ENCODE measurements at places on chromosomes 2 and 18. TPM values are rescaled to one million over a fixed set of nuclear protein-coding genes. Genes with fewer than 3 reads are reported as not detected.

The CNDP1 gene
- not detected for total RNA-seq

The TSHZ1 gene
- total RNA-seq = 10.8 TPM

The STRADB gene
- total RNA-seq = 19.8 TPM

The LIMS4 gene
- not detected for total RNA-seq

The CHRNA1 gene
- total RNA-seq = not detected

- peaks cover 21% of the 10 kb centered on the region for H3K27me3 ChIP-seq
- H3K36me3 ChIP-seq = no peaks in the 10 kb centered on the region
- H3K4me1 ChIP-seq = no peaks in the 10 kb centered on the region
- no peak overlapping the region for H3K4me3 ChIP-seq
- H3K27ac ChIP-seq = no peak overlapping the region
- no peak for DNase-seq
Observed at GRCh38 chr2:112996635-112997034, 8.6 kb upstream of the IL36A start.

DNA sequence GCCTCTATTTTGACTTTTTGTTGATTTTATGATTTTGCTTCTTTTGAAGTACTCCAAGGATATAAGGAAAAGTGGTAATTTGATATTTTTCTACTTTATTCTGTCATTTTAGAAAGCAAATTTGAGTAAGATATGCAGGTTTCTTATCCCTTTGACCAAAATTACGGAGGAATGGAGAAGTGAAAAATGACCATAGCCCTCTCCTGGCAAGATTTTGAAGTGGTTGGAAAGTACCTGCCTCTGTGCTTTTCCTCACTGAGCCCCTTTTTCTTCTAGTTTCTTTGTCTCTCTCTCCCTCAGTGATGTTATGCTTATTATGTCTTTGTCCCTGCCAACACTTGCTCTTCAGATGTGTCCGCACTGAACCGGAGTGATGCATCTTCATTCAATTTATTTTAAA is 898.1 kb downstream of the EPHA4 start:
- no peaks in the 10 kb centered on the region for H3K36me3 ChIP-seq
- no peaks in the 10 kb centered on the region for H3K27me3 ChIP-seq
- no peak for DNase-seq
- H3K4me3 ChIP-seq = no peak overlapping the region

- peaks cover 22% of the 10 kb centered on the region for H3K4me1 ChIP-seq
- H3K27me3 ChIP-seq = no peaks in the 10 kb centered on the region
- peak overlapping the region; percentile 99 for H3K4me3 ChIP-seq
- no peak for DNase-seq
- H3K36me3 ChIP-seq = peaks cover 41% of the 10 kb centered on the region
Observed at GRCh38 chr2:15941871-15942710, 1.7 kb downstream of the MYCN start.

GRCh38 chr2:205849136-205849535 is 166.8 kb downstream of the NRP2 start:
- H3K36me3 ChIP-seq = no peaks in the 10 kb centered on the region
- no peaks in the 10 kb centered on the region for H3K4me1 ChIP-seq
- DNase-seq = no peak
- no peak overlapping the region for H3K27ac ChIP-seq

GRCh38 chr2:99809259-99809900 is 319.6 kb upstream of the REV1 start:
- peaks cover 76% of the 10 kb centered on the region for H3K4me1 ChIP-seq
- H3K27ac ChIP-seq = no peak overlapping the region
- DNase-seq = no peak
- H3K27me3 ChIP-seq = peaks cover 9% of the 10 kb centered on the region
- no peaks in the 10 kb centered on the region for H3K36me3 ChIP-seq

DNA sequence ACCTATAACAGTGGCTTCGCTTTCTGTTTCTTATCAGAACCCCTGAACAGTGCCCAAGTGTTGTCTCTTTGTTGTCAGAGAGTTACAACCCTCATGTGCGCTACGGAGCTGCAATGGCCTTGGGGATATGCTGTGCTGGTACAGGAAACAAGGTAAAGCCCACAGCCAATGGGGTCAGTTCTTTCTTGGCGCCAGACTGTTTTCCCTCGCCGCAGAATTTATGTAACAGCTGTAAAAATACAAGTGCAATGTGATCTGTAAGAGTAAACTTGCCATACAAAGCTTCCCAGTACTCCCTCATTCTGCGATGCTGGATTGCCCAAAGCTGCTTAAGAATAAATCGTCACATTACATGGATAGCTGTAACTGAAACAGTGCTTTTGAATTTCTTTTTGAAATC is 13.9 kb upstream of the HTR2B start:
- H3K27me3 ChIP-seq = no peaks in the 10 kb centered on the region
- no peak for DNase-seq
- H3K27ac ChIP-seq = no peak overlapping the region
- peaks cover 13% of the 10 kb centered on the region for H3K4me1 ChIP-seq
- H3K4me3 ChIP-seq = no peak overlapping the region
- peaks cover 8% of the 10 kb centered on the region for H3K36me3 ChIP-seq

DNA sequence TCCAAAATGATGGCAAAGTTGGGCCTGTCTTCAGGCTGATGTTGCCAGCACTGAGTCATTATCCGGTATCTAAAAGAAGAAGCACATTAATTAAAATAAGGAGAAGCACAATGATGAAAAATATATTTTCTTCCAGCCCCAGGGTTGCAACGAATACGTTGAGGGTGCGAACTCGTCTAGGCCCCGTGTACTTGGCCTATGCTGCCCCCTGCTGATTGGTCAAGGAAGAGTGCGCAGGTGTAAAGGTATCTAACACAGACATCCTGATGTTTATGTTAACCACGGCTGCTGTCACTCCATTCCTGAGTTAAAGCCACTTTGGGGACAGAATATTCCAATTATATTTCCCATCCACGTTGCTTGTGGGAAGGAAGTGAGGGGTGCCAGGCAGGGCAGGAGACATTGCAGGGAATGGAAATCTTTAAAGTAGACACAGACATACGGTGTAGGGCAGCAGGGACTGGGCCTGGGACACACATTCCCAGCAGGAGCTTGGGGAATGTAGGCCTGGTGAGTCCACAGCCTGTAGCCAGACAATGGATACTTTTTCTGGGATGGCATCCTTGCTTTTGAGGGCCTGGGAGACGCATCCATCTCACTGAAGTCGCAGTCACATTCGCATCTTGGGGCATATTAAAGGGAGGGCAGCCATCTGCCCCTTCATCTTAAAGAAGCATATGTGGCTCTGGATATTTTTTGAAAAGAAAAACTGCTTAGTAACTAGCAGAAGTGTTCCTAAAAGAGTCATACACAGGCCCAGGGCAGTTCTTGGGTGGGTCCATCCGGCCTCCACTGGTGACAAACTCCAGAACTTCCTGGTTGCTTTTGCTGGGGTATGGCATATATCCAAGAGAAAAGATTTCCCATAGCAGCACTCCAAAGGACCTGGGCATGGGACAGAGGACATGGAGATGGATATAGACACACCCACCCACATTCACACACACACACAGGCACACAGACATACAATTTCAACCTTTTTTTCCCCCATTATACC is 81.9 kb downstream of the CLIP4 start:
- H3K27ac ChIP-seq = peak overlapping the region; percentile 32
- H3K4me1 ChIP-seq = peaks cover 25% of the 10 kb centered on the region
- H3K4me3 ChIP-seq = no peak overlapping the region

DNA sequence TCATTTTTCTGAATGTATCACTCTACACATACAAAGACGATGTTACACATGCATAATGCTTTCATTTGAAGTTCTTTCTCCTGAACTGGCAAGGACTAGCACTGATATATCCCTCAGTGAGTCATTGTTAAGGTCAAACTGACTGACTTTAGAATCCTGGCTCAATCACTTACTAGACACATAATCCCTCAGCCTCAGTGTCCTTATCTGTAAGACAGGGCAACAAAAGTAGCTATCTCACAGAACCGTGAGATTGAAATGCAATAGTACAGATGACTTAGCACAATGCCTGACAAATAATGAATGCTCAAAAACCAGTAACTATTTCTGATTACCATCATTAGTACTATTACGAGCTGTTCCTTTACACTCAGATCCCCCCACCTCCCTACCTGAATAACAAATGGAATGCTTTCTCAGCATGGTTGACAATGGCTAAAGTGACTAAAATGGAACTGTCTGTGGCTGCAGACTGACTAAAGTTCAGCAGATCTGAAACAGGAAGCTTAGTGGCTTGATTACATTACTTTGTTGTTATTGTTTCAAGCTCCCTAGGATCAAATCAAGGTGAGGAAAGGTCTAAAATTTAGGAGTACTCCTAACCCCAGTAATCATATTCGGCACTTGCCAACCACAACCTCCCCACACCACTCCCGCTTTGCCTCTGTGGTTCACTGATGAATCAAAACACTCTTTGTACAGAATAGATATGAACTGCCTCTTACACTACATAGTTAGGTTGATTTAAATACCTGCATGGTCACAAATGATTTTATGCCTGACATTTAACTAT is 35.8 kb upstream of the CACNB4 start:
- H3K27me3 ChIP-seq = no peaks in the 10 kb centered on the region
- H3K27ac ChIP-seq = peak overlapping the region; percentile 31
- peaks cover 6% of the 10 kb centered on the region for H3K36me3 ChIP-seq
- peaks cover 12% of the 10 kb centered on the region for H3K4me1 ChIP-seq
- DNase-seq = no peak

GRCh38 chr2:38290332-38290731 is 86.7 kb downstream of the ATL2 start:
- H3K36me3 ChIP-seq = peaks cover 11% of the 10 kb centered on the region
- no peaks in the 10 kb centered on the region for H3K27me3 ChIP-seq
- H3K4me3 ChIP-seq = no peak overlapping the region

DNA sequence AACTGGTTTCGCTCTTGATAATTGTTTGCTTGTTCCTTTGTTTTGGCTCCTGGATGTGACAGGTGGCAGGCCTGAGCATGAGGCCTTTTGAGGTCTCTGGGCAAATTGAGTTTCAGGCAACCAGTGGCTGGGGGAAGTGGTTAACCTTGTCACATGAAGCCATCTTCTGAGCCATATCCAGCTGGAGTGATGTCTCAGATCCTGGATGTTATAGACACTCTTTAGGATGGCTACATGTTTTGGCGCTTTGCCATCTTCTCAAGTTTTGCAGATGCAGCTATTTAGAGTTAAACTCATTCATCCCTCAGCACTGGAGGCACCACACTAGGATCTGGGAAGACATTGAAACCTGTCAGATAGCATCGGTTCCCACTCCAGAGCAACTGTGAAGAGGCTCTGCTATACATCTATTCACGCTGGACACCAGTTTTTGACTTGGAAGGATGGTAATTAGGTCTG is 25.3 kb upstream of the TACR1 start:
- no peaks in the 10 kb centered on the region for H3K4me1 ChIP-seq
- no peak overlapping the region for H3K27ac ChIP-seq
- peaks cover 31% of the 10 kb centered on the region for H3K27me3 ChIP-seq
- H3K36me3 ChIP-seq = no peaks in the 10 kb centered on the region

- no peak for DNase-seq
- H3K36me3 ChIP-seq = peaks cover 24% of the 10 kb centered on the region
- no peaks in the 10 kb centered on the region for H3K27me3 ChIP-seq
- no peak overlapping the region for H3K4me3 ChIP-seq
- H3K4me1 ChIP-seq = peaks cover 42% of the 10 kb centered on the region
Observed at GRCh38 chr2:96558485-96558884, 21.9 kb downstream of the ARID5A start.

DNA sequence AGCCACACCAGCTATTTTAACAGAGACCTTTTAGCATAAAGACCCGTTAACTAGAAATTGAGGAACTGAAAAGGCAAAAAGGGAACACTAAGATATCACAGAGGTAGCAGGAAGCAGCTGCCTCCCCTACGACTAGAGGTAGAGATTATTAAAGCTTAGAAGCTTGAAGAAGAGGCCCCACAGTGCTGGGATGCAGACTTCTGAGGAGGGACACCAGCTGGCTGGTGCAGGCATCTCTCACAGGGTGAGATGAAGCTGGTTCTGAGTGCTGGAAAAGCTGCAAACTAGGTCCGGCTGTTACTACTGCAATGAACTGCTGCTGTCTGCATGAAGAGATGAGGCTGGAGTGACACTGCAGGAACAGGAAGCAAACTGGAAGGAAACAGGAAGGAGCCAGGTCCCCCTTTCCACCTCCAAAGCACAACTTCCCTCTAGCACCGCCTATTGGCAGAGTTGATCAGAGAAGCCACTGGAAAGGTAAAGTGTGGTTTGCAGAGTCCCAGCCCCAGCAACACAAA is 61.2 kb upstream of the MRPS9 start:
- no peak overlapping the region for H3K4me3 ChIP-seq
- H3K4me1 ChIP-seq = no peaks in the 10 kb centered on the region
- no peaks in the 10 kb centered on the region for H3K36me3 ChIP-seq

DNA sequence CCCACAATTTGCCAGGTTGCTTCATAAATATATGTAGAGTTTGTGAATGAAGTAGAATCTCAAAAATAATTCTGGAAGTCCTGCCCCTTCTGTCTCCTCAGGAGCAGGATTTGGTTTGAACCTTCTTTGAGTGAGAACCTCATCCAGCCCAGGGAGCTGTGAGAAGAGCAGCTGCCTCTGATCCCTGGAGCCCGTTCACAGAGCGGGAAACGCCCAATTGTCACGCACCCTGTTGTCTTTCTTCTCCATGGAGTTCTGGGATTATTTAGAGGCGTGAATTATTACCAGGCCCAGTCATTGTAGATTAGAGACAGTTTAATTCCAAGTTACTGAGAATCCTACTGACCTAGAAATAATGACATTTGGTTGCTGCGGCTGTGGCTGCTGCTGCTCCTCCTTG is 66.1 kb downstream of the TPO start:
- no peak overlapping the region for H3K4me3 ChIP-seq
- DNase-seq = no peak
- H3K27ac ChIP-seq = no peak overlapping the region
- H3K27me3 ChIP-seq = no peaks in the 10 kb centered on the region

GRCh38 chr2:49178656-49179055 is 24.3 kb upstream of the FSHR start:
- H3K4me3 ChIP-seq = no peak overlapping the region
- H3K27me3 ChIP-seq = no peaks in the 10 kb centered on the region
- DNase-seq = no peak
- H3K36me3 ChIP-seq = no peaks in the 10 kb centered on the region

- no peak overlapping the region for H3K4me3 ChIP-seq
- no peak overlapping the region for H3K27ac ChIP-seq
- no peaks in the 10 kb centered on the region for H3K4me1 ChIP-seq
- H3K27me3 ChIP-seq = peaks cover 18% of the 10 kb centered on the region
- H3K36me3 ChIP-seq = no peaks in the 10 kb centered on the region
Observed at GRCh38 chr18:11304928-11305327, 155.6 kb upstream of the PIEZO2 start.

DNA sequence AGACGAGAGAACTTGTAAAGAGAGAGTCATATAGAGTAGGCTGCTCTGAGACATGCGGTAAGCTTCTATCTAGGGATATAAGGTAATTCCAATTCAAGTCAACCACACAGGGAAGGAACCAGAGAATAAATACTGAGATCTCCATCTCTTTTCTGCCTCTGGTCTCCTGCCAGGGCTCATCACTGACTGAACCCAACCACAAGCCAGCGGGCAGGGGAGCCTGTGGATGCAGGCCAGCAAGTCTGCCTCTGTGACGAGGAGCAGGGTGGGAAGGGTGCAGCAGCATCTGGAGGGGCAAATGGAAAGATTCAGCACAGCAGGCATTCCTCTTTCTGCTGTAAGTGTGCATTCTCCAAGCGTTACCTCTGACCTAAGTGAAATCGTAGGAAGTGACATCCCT is 82.2 kb downstream of the ICOS start:
- H3K36me3 ChIP-seq = no peaks in the 10 kb centered on the region
- peaks cover 7% of the 10 kb centered on the region for H3K4me1 ChIP-seq
- H3K27ac ChIP-seq = no peak overlapping the region
- DNase-seq = no peak
- peaks cover 50% of the 10 kb centered on the region for H3K27me3 ChIP-seq

Data from Calu3 (cell line).